Activated T-helper 17 cell treated with anti-CD3 and anti-CD28 coated beads, Interleukin-2, amount 50 U/mL, for 72 hours (primary cell): ENCODE measurements at places on chromosomes 3 and 15.

DNA sequence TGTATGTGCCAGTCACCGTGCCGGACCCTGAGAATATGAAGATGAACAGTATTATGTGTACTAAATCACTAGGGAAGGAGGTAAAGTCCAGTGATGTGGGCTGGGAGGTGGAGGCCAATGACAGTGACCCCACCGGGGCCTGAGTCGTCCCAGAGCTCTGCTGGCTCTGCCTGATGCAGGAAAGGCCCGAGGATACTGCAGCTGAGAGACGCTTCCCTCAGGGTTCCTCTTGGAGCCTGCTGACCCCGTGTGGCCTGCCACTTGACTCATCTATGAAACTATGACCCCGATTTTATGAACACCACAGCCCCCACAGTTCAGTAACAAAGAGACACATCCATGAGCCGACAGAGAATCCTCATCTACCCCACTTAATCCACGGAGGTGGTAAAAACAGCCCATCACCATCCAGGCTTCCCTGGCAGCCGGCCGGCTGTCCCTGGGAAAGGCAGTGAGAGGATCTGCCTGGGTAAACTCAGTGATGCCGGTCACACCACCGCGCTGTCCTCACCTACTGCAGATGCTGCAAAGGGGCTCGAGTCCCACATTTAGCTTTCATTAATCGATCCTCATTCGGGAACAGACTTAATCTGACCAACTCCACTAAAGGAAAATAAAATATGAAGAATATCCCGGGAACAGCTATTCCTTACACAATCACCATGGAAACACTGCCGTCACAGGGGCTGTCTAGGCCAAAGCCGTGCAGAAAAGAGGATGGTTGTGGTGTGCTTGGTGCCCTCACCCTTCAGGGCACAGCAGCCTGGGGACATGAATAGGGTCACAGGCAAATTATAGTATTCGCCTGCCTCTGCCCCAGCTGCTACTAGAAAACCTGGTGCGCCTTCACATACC lies 82.9 kb downstream of the ARRDC4 start:
- ATAC-seq: no peak

DNA sequence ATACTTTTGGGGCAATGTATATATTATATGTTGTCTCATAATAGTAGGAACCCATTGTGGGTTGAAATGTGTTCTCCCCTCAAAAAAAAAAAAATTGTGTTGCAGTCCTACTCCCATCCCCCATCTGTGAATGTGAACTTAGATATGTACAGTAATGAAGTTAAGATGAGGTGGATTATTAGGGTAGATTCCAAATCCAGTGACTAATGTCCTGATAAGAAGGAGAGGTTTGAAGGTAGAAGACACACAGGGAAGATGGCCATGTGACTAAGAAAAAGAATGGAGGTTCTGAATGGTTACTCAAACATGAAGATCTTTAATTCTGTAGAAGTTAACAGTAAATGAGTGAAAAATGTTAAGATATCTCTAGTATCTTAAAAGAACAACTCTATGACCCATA lies 3.0 kb upstream of the ATOSA start:
- ATAC-seq: no peak

GRCh38 chr3:117997201-117998049 lies 1037.2 kb downstream of the IGSF11 start:
- peak; percentile 65 for ATAC-seq

DNA sequence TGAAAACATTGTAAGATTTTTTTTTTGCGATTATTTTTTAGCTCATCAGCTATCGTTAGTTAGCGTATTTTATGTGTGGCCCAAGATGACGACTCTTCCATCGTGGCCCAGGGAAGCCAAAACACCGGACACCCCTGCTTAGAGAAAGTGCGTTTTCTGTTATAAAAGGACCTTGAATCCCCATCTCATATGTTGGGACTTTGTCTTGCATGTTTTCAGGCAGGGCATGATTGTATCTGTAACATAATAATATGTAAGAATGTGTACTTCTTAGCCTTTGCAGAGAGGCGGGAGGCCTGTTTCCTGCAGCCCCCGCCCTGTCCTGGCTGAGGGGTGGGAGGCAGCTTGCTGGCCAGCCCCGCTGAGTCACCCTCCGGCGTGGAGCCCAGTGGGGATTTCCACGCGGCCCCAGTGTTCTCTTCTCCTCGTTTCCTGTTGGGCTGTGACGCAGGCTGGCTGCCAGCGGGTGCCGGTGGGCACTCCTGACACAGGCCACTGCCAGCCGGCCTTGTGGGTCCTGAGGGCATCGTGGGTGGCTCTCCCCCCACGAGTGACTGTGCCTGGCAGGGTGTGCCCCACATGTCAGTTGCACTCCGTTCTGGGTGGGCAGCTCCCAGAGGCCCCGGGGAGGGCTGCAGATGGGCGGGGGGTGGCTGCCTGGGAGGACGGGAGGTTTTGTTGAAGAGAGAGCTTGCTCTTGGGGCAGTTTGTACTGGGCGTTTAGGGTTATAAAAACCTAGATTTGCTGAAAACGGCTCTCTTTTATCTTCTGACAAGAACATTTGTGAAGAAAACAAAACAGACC lies 55.6 kb downstream of the SMAD3 start:
- peak; percentile 93 for ATAC-seq

DNA sequence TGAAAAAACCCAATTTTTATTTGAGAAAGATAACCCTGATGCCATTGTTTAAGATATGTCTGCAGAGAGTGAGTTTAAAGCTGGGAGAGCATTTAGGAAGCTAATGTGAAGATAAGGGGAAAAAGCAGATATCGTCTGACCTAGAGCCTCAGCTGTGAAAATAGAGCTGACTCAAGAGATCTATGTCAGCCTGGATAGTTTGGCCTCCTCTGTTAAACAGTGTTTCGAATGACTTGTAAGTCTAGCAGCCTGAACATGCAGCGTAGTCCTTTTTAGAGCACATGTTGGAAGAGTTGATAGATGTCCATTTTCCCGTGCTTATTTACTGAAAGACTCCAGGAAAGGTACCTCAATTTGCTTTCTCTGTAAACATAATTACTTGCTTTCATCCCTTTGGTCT lies 48.1 kb downstream of the ALCAM start:
- no peak for ATAC-seq

GRCh38 chr3:115494826-115495225 lies 128.5 kb upstream of the GAP43 start:
- no peak for ATAC-seq
